ENCODE measurements at places on chromosomes 11 and 22. TPM values are rescaled to one million over a fixed set of nuclear protein-coding genes. Genes with fewer than 3 reads are reported as not detected.
A peak's percentile ranks its signal among the peaks of the same experiment; 100 is the strongest.

The TNNT3 gene
- total RNA-seq = not detected

- no peak for DNase-seq
Observed at GRCh38 chr22:44839061-44839460, 86.7 kb downstream of the ARHGAP8 start.

DNA sequence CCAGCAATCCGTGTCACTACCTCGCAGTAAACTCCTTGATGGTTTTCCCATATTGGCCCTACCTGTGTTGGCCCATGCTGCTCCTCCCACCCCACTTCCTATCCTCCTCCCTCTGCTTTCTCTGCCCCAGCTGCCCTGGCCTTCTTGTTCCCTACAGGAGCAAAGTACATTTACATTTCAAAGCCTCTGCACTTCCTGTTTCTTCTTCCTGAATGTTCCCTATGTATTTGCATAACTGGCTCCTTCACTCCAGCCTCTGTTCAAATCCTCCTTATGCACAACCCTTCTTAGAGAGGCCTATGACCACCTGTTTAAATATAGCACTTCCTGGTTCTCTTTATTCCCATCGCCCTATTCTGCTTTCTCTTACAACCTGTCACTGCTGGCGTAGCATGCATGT lies 62.2 kb downstream of the PARVA start:
- DNase-seq = no peak

The DNAJB7 gene
- total RNA-seq = not detected

- DNase-seq = no peak
Observed at GRCh38 chr22:34308101-34308500, 387.8 kb upstream of the LARGE1 start.

DNA sequence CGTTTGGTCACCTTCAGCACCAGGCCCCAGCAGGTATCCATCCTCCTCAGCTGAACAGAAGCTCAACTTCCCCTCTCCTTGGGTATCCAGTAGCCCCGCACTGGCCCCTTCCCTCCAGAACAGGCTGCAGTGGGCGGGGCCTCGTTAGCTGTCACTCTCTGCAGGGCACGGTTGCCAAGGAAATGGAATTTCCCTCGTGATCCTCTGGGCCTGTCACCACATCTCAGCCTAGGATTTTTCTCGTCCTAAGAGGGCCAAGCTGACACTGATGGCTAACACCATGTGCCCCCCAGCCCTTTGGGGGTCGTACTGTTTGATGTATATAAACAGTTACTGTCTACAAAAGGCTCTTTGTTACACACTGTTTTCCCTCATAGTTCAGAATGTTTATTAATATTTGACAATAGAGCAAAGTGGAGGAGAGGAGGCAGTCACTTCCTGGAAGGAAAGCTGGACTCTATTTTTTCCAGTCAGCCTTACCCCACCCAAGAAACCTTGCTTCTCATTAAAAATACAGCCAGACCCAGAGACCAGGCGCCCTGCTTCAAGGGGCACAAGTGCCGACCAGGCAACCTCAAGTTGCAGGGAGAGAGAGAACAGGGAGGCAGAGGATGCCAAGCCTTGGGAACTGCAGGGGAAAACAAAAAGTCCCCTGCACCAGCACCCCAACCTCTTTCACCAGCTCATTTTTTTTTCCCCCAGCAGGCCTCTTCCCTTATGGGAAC lies 44.5 kb downstream of the FEZ1 start:
- no peak for DNase-seq

GRCh38 chr11:15764326-15764725 lies 592.0 kb downstream of the SOX6 start:
- no peak for DNase-seq

DNA sequence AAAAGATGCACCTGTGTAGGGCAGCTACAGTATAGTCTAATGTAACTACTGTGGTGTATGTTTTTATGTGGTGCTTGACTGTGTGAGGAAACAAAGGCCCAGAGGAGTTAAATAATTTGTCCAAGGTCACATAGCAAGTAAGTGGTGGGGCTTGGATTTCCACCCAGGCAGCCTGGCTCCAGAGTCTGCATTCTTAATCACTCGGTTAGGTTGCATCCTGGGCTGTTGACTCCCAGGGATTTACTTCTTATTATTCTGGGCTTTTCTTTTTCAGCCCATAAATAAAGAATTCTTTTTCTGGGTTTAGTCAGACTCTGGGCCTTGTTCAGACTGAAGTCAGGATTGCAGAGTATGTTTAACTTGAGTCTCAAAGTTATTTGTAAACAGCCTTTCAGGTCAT lies 82.1 kb downstream of the ARHGAP42 start:
- DNase-seq = no peak

DNA sequence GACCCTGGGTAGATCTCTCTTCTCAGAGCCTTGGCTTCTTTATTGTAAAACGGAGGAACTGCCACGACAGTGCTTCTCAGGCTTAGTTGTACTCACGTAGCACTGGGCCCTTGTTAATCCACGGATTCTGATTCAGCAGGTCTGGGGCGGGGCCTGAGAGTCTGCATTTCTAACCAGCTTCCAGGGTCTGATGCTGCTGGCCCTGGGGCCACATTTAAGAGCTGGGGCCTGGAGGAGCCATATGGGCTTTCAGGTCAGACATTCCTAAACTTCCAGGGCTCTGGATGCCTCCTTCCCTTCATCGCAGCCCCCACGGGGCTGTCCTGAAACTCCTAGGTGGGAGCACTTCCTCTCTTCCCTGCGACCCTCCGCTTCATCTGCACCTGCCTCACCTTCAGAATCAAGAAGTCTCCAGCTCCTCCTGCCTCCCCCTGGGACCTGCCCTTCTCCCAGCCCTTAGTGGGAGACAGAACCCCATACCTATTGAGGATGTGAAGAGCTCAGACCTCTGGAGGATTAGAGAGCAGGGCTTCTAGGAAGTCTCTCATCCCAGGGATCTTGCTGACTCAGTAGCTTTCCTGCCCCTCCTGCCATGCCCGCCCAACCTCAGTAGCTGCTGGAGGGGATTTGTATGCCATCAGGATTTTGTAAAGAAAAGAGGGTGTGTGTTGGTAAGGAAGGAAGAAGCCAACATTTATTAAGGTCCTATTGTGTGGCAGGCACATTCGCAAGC lies 92.5 kb downstream of the LRRC32 start:
- DNase-seq = no peak

GRCh38 chr22:49372111-49372529 lies 455.6 kb downstream of the BRD1 start:
- no peak for DNase-seq

DNA sequence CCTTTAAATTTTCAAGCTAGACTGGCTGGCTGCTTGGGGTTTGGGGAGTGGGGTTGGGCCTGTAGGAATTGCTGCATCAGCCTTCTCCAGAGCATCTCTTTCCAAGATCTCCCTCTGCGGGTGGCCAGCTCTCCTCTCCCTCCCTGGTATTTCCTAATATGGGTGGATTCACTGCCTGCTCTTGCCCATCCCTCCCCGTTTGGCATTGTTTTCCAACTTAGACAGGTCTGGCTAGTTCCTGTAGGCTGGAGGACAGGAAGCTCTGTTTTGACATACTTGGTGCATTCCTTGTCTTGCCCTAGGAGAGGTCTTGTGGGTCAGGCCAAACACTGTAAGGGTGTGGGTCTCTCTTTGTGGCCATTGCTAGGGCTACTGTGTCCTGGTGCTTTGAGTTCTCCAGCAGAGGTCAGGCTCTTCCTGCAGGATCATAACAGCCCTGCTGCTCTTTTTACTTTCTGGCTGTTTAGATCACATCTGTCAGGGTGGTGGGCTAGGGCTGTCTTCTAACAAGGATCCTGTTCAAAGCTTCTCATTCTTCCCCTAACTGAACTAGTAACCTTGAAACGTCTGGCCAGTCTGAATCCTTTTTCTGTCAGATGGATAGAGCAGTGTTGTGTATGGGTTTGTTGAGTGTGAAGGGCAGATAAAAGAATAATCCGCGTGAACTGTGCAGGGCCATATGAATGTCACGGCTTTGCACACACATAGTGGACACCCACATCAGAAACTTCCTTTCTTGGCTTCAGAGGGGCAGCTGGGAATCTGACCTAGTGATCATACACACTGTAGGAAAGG lies 18.3 kb upstream of the MICALL1 start:
- DNase-seq = no peak

The SMTNL1 gene
- not detected for total RNA-seq

GRCh38 chr11:120211522-120212258 lies 858 bp downstream of the OAF start:
- no peak for DNase-seq

GRCh38 chr22:23054531-23055257 lies 15.6 kb upstream of the GNAZ start:
- DNase-seq = no peak

- DNase-seq = no peak
Observed at GRCh38 chr11:28133146-28133545, 25.0 kb downstream of the METTL15 start.

The RTN4R gene
- total RNA-seq = 0.11 TPM

DNA sequence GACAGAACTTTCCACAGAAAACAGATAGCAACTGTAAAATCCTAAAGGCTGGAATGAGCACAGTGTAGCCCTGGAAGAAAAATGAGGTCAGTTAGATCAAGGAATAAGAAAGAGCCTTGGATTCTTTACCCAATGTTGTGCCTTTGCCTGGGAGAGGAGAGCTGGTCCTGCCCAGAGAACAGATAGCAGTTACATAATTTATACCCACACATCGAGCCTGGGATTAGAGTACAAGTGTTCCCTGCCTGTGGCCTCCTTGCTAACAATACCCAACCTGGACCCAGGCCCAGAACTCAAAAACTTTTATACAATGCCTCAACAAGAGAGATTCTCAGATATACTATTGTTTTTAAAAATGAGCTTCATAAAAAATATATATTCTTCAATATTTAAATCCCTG lies 1998.4 kb downstream of the LRRC4C start:
- DNase-seq = no peak

The CEP126 gene
- 1.8 TPM for total RNA-seq

- no peak for DNase-seq
Observed at GRCh38 chr11:33525789-33526188, 174.8 kb downstream of the C11orf91 start.

GRCh38 chr11:50187220-50187619 lies 154.5 kb downstream of the OR4C45 start:
- DNase-seq = no peak

DNA sequence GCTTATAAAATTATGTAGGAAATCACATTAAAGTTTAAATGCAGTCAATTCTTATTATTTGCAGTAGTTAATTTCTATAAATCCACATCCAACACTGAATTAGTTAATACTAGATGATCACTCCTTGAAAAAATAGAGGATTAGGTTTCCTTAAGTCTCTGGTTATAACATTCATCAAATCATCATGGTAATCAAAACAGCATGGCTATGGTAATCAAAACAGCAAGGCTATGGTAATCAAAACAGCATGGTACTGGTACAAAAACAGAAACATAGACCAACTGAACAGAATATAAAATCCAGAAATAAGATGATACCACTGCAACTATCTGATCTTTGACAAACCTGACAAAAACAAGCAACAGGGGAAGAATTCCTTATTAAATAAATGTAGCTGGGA lies 814.6 kb upstream of the CCDC179 start:
- no peak for DNase-seq

The ISX gene
- 3.0 TPM for total RNA-seq

GRCh38 chr22:38427940-38428339 lies 27.1 kb downstream of the KCNJ4 start:
- no peak for DNase-seq

DNA sequence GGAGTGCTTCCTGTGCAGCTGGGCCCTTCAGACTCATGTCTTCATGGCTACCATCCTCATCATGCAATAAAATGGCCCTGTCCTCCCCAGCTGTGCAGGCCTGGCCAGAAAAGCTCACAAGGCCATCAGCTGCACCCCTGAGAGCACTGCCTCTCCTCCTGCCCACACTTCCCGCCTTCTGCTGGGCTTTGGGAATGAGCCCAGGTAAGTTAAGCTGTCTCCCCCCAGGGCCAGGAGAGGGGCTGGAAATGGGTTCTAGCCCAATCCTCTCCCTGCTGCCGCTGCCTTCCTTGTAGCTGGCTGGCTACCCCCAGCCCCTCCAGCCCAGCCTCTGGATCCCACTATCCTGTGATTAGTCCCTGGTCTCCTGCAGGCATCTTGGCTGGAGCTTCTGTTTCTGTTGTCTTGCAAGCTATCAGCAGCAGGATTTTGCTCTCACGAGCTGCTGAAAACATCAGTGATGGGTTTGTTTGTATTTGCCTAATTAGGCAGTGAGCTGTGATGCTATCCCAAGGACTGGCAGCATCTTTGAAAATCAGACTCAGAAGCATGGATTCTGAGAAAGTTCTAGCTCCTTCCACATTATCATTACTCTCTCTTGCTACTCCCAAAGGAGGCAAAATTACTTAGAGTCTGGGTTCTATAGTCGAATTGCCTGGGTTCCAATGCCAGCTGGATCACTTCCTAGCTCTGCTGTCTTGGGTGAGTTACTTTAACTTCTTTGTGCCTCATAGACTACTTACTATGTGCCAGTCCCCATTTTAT lies 168.1 kb downstream of the ST3GAL4 start:
- no peak for DNase-seq

The CRYBB2 gene
- not detected for total RNA-seq

GRCh38 chr22:44225091-44225689 lies 44.5 kb downstream of the PARVG start:
- no peak for DNase-seq

The TEX54 gene
- not detected for total RNA-seq

The RAPSN gene
- total RNA-seq = 0.60 TPM

- no peak for DNase-seq
Observed at GRCh38 chr11:74775762-74776161, 27.1 kb downstream of the RNF169 start.

The OR4A16 gene
- total RNA-seq = not detected

DNA sequence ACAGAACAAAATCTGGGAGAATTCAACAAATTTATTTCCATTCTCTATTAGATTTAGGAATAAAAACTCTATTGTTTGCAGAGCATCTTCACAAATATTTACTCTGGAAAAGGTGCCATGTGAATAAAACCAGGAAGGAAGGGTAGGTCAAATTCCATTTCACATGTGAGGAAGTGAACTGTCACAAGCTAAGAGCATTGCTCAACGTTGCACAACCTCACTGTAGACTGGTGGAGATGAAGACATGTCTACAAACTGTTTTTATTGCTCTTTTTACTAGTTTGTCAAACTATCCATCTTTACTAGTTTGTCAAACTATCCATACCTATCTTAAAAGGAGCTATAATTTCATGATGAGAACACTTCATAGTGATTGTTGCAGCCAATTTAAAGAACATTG lies 236.4 kb downstream of the CNTN5 start:
- DNase-seq = peak; percentile 72

- DNase-seq = no peak
Observed at GRCh38 chr11:11536650-11537049, 85.2 kb downstream of the GALNT18 start.

The FADS2 gene
- total RNA-seq = 124 TPM

- no peak for DNase-seq
Observed at GRCh38 chr11:130547761-130548490, 99.5 kb downstream of the ADAMTS15 start.

The CHRM1 gene
- not detected for total RNA-seq

- DNase-seq = peak; percentile 58
Observed at GRCh38 chr11:116605543-116606459, 167.0 kb downstream of the BUD13 start.

Data from HepG2 (cell line).